NCI-H1694 treated with DMSO at 0.1 percent for 48 hours (cell line): ENCODE measurements at places on chromosomes 3 and 15.

- DNase-seq: no peak
These were observed 33.9 kb upstream of the MEIS2 start for GRCh38 chr15:37134244-37134643.

GRCh38 chr15:93360318-93360717 is 271.3 kb upstream of the RGMA start:
- no peak for DNase-seq

DNA sequence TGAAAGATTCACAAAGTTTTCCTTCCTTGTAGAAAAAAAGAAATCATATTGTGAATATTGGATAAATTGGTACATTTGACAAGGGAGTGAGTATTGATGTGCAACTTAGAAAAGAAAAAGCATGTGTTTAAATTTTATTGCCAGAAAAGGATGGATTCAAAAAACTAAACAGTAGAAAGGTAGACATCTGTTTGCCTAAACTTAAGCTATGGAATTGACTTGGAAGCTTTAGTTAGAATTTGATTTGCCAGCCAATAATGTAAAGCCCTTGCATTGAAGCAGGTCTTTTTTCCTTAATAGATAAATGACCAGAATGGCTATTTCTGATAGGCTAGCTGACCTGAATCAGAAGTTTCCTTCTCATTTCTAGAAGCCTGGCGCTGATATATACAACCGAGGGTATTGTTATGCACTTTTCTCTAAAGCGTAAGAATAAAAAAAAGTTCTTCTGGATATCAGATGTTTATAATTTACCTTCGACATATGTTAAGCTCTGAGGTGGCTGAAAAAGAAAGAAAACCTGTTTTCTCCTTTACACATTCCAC is 4.2 kb downstream of the RARB start:
- DNase-seq: no peak

DNA sequence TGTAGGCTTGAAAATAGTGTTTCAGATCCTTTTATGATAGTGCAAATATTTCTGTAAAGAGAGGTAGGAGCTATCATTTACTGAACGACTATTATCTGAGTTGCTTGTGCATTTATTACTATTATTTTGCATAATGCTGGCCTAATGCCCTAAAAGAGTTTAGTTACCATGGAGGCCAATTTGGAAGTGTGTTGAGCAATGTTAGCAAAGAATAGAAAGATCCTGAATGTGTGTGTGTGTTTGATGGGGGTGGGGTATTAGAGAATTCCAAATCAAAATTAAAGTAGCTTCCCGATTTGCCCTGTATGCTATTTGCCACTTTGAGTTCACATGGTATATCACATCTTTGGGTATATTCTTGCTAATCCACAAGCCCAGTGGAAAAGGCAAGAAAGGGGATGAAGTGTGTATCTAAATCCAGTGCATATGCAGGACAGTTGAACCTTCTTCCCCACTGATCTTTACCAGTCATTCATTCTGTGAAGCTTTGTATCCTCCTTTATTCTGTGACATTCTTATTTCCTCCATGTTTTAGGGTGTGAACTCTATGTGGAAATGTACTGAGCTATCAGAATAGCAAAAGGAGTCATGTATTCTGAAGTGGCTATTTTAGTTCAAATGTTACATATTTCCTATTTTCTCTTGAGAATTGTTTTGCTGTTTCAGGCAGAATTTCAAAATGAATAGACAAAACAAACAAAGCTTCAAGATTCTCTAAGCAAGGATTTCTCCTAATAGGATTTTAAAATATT is 45.7 kb upstream of the PLSCR5 start:
- DNase-seq: no peak

- no peak for DNase-seq
These were observed 238.6 kb downstream of the CHL1 start for GRCh38 chr3:435161-435560.

DNA sequence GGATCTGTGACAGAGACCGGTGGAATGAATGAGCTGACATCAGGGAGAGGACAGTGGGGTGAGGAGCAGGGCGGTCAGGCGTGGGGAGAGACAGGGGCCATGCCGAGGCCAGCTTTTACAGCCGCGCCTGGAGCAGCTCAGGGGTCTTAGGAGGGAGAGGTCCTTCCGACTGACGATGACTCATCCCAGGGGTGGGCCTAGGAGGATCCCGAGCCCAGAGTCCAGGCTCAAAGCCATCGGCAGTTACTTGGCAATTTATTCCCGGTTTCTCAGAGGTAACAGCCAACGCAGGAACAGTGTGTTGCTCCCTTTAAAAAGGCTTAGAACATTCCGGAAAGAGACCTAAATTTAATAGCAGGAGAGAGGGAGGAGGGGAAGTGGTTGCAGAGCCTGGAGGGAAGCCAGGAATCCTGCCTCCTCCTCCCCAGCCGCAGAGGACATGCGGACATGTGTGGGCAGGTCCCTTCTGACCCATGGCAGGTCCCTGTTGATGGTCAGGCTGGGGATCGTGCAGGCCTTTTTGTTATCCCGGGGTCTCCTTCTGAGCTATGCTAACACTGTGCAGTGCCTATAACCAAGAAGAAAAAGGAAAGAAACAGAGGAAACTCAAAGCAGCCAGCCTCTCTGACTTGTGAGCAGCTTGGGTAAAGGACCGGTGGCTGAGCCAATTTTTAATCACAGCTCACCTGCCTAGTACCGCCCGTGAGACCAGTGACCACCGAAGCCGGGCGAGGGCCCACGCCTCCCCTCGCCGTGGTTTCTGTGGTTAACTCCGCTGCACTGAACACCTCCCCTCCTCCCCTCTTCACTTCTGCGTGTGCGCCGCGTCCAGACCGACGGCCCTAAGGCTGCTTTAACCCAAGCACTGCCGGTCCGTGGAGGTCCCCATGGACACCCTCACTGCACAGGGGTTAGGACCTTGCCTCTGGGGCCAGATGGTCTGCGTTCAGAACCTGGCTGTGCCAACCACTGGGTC is 392.4 kb upstream of the PROK2 start:
- DNase-seq: no peak
